ENCODE measurements at places on chromosomes 5 and 9.

DNA sequence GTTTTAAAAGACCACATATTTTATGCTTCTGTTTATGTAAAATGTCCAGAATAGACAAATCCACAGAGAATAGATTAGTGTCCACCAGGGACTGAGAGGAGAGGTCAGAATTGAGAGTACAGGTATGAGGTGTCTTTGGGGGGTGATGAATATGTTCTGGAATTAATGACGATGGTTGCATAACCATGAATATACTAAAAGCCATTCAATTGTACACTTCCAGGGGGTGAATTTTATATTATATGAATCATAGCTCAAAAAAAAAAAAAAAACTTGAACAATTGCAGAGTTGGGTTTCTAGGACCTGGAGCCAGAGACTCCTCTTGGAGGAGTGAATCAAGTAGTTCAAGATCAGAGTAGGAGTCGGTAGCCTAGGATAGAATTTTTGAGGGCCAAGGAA lies 57.8 kb upstream of the RUSC2 start:
- no peak for DNase-seq

DNA sequence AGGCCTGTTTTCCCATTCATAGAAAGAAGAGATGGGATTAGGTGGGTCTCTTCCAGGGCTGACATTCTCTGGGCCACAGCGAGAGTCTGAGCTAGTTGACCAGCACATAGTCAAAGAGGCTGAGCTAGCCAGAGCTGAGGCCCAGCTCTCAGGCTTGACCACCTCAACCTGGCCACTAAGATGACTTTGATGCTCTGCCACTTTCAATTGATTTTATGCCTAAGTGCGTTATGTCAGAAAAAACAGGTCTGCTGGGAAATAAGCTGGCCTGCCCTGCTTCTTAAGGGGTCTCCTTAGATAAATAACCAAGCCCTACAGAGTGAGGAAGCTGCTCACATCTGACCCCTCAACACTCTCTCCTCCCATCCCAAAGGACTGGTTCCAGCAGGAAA lies 20.0 kb upstream of the RAB14 start:
- no peak for DNase-seq

DNA sequence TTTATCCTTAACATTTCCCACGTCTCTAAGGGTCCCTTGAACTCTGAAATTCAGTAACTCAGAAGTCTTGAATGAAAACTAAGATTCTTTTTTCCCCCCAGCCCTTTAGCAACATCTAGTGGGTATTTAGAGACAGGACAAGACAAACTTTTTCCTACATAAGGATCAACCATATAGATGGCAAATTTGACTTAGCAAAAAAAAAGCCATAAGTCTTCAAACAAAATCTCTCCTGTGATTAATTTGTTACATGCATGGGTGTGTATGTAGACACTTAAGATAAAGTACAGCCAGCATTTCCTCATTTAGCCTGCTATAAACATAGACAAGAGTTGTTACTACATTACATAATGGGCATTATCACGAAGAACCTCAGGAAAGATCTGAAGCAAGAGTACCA lies 29.1 kb upstream of the ANKRD31 start:
- DNase-seq = no peak

GRCh38 chr9:36980148-36980974 lies 53.7 kb downstream of the PAX5 start:
- no peak for DNase-seq
